ENCODE measurements at places on chromosomes 11 and 22.

DNA sequence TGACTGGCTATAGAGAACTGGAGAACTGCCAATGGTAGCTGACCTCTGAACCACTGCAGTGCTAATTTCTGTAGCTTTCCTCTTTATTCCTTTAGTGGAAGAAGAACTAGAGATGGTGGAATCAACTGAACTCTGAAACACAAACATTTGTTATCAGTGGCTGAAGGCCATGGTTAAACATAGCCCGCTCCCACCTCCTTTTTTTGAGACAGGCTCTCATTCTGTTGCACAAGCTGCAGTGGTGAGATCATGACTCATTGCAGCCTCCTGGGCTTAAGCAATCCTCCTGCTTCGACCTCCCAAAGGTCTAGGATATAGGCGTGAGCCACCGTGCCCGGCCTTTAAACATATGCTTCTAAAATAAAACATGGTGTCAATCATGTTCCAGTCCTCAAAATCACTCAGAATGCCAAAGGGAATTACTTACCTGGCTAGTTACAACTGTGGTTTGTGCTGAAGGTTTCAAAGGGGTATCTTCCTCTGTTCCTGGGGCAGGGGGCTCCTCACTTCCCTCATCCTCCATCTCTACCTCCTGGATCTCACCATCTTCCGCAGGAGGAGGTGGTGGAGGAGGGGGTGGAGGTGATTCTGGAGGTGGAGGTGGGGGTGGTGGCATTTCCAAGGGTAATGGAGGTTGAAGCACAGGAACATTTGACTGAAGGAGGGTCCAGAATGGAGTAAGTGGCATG lies 9.0 kb upstream of the AGBL2 start:
- DNase-seq = no peak

GRCh38 chr11:2530131-2530854 lies 85.5 kb downstream of the KCNQ1 start:
- DNase-seq = no peak

- no peak for DNase-seq
These were observed 135.0 kb downstream of the BUD13 start for GRCh38 chr11:116637766-116638165.

- peak; percentile 63 for DNase-seq
These were observed 26.0 kb downstream of the ZNRF3 start for GRCh38 chr22:28909375-28909774.

DNA sequence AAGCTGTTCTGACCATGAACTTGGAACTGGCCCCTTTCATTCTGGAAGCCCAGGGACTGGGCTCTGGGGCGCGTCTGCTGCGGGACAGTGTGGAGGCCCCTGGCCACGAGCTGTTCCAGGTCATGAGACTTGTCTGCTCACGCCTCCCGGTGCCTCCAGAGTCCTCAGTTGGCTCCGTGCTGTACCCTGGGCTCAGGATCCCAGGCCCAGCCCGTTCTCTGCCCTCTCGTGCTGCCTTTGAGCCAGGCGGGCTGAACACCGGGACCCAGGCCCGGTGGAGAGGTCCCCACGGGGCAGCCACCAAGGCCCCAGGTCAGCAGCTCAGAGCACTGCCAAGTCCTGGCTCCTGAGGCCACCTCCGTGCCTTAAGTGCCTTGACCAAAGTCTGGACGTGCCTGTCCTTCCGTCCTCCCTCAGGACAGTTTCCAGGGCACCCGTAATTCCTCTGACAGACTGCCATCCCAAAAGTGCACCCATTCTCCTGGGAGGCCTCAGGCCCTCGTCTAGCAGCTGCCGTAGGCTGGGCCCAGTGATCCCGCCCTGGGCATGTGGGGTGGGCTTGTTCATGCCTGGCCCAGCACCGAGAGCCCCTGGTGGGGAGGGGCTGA lies 36.3 kb upstream of the PPARA start:
- no peak for DNase-seq

DNA sequence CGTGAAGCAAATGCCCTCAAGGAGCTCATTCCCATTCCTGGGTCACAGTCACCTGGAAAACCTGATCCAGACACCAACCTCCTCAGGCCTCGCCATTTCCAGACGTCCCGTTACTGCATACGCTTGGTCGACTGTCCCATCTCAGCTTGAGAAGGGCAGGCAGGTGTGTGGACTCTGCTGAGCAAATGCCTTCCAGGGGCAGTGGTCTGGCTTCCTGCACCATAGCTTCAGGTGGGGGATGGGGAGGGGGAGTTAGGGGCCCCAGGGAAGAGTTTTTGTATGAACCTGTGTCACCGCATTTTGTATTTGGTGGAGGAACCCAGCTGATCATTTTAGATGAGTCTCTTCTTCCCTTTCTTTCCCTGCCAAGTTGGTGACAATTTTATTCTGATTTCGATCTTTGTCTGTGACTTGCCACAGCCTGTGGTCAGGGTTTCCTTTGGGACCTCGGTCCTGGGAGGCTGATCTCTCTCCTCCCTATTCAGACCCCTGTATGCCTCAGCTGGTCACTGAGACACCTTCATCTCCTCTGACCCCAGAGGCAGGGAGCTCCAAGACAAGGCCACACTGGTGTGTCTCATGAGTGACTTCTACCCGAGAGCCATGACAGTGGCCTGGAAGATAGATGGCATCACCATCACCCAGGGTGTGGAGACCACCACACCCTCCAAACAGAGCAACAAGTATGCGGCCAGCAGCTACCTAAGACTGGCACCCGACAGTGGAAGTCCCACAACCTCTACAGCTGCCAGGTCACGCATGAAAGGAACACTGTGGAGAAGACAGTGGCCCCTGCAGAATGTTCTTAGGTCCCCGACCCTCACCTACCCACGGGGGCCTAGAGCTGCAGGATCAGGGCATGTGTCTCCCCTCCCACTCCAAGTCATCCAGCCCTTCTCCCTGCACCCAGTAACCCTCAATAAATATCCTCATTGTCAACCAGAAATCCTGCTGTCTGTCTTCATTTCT lies 22.9 kb downstream of the IGLL5 start:
- no peak for DNase-seq

GRCh38 chr22:16954060-16954403 lies 54.0 kb downstream of the GAB4 start:
- no peak for DNase-seq

DNA sequence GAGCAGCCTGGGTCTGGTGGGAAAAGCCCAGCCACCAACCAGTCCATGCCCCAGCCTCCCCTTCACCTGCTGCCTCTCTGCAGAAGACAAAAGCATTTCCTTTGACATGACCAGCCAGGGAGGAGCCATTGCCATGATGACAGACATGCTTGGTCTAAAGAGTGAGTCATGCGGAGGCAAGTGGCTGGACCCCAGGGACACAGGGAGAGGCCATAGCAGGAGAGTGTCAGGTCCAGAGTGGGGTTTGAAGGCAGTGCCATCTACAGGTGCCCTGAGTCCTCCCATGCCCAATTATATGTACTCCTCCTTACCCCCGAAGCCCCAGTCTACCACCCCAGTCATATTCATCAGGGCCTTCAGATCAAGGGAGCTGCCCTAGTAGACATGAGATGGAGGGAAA lies 67.4 kb downstream of the SCN3B start:
- no peak for DNase-seq

DNA sequence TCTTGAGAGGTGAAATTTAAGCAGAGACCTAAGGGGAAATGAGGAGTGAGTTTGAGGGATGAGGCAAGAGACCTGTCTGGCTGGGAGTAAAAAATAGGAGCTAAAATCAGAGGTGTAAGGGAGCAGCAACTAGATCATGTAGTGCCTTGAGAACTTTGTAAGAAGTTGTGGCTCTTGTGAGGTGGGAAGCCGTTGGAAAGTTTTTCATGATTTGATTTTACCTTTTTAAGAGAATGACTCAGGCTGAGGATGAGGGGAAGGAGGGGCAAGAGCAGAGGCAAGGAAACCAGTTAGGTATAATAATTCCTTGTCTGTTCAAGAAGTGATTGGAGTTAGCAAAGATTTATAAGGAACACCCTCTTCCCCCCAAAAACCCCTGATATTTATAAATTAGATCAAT lies 25.8 kb downstream of the QSER1 start:
- DNase-seq = no peak

DNA sequence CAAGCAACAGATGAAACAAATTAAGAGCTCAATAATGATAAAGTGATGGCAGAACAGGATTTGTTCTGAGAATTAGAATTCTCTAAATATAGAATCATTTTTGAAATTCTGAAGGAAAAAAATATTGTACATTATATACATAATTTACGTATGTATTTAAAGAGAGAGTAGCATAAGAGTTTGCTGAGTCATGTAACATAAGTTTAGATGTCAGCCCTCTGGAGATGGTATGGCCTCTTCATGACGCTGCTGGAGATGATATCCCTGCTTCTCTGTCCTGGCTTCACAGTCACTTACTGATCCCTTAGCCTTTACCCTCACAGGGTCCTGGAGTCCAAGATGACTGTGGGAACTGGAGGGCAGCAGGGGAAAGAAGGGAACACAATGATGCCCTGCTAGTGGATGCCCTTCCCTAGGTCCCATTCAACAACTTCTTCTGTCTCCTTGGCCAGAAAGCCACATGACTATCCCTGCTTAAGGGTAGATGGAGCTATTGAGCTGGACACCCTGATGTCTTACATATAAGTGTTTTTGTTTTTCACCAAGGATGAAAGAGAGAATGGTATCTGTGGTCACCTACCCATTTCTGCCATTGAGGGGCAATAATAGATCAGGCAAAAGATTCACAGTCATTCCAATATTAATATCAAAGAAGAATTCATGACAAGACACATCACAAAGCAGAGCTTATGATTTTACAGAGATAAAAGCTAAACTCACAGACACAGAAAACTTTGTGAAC lies 753.1 kb downstream of the TBC1D22A start:
- DNase-seq = no peak

DNA sequence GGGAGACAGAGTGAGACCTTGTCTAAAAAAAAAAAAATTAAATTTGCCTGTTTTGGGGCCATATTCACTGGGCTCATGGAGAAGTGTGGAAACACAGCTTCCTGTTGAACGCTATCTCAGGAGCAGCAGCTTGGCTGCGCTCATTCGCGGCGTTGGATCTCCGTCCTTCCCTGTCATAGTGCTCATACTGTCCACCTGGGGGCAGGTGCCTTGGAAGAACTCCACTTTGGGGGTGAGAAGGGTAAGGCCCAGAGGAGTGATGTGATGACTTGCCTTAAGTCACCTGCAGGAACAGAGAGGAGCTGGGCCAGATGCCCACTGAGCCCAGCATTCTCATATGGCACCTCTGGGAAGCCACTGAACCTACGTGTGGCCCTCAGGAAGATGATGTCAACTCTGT lies 82.8 kb downstream of the CABIN1 start:
- DNase-seq = no peak

GRCh38 chr11:70913715-70914231 lies 338.6 kb downstream of the SHANK2 start:
- no peak for DNase-seq
